ENCODE measurements at places on chromosomes 7 and 10.

GRCh38 chr10:102422545-102423129 lies 2.0 kb downstream of the FBXL15 start:
- no peak for DNase-seq

DNA sequence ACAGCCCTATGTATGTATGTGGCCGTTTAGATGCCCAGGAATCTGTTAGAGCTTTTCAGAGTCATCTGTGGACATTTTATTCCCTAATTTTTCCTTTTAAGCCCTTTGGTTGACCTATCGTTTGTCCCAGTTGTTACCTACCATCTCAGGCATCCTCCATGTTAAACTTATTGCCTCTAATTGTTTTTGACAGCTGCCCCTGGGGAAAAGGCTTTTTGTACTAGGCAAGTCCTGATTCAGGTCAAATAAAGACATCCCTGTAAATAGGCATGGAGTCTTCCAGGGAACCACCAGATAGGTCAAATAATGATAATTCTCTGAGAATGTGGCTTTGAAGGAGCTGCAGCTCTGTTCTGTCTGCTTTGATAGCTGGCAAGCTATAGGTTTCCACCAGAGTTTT lies 87.7 kb upstream of the CYP26C1 start:
- no peak for DNase-seq

- peak; percentile 58 for DNase-seq
Observed at GRCh38 chr10:72088889-72089575, 681 bp upstream of the SPOCK2 start.

DNA sequence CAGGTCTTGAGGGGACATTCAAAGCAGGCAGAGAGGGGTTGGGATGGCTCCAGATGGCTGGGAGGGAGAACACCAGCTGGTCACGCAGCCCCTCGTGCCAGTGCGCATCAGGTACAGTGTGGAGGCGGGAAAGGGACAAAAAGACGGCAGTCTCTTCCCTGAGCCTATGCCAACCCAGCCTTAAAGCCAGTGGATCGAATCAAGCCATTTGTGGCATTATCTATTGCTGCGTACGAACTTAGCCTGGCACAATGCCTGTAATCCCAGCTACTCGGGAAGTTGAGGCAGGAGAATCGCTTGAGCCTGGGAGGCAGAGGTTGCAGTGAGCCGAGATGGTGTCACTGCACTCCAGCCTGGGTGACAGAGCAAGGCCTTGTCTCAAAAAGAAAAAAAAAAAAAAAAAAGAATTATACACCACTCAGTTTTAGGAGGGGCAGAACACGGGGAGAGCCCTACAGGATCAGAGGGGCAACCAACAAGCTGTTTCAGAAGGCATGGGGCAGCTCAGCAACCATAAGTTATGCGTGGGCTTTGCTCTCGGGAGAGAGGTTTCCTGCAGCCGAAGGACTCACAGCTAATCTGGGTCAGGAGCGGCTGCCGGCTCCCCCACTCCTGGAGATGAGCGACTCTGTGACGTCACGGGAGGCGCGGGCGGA lies 356 bp upstream of the NDUFB2 start:
- DNase-seq, result peak; percentile 95

DNA sequence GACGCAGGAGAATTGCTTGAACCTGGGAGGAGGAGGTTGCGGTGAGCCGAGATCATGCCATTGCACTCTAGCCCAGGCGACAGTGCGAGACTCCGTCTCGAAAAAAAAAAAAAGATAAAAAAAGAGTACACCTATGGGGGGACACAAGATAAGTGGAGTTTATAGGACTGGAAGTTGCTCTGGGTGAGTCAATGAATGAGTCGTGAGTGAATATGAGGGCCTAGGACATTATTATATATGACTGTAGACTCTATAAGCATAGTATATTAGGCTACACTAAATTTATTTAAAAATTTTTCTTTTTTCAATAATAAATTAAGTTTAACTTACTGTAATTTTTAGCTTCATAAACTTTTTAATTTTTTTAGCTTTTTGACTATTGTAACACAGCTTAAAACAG lies 19.4 kb upstream of the SGCE start:
- DNase-seq, result no peak

- DNase-seq, result no peak
Observed at GRCh38 chr7:22990588-22990949, 23.4 kb downstream of the HYCC1 start.

DNA sequence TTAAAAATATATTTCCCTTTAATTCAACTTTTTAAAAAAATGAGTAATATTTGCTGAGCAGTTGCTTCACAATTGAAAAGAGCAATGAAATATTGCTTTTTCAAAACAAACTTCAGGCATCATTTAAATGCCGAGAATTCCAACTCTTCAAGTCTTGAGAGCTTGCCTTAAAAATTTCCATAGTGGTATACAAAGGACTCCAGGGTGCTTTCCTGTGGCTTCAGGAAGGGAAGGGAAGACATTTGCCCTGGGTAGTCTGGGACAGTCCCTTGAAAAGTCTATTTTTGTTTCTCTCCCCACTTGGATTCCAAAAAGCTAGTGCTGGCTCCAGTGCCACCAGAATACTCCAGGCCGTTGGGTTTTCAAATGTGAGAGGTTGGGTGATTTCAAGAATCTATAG lies 71.7 kb downstream of the HYCC1 start:
- DNase-seq, result no peak

- DNase-seq, result no peak
Observed at GRCh38 chr10:44333511-44333910, 51.4 kb downstream of the CXCL12 start.

DNA sequence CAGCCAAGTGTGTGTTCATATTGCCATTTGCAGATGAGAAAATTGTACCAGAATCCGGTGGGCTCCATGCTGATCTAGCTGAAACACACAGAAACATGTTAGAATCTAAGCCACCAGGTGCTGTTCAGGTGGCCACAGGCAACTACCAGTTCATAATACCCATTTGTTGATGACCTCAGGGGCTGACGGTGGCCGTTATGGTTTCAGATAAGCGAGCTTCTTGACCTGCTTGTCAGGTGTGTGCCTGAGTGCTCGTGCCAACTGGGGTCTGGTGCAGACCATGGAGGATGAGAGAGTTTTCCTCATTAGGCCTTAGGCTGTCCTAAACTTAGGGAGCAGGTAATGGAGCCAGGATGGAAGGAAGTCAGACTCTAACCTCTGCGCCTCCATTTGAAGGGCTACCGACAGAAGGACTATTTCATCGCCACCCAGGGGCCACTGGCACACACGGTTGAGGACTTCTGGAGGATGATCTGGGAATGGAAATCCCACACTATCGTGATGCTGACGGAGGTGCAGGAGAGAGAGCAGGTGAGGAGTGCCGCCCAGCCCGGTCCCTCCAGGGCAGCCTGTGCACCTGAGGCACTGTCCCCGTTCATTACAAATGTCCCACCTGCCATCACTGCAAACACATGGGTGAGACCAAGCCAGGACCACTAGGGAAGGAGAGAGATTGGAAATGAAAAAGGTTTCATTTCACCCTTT lies 53.1 kb downstream of the MKI67 start:
- DNase-seq, result no peak

- DNase-seq, result no peak
Observed at GRCh38 chr10:107834706-107835105, 670.2 kb upstream of the SORCS1 start.

GRCh38 chr7:3795141-3795540 lies 494.1 kb downstream of the SDK1 start:
- DNase-seq, result no peak

DNA sequence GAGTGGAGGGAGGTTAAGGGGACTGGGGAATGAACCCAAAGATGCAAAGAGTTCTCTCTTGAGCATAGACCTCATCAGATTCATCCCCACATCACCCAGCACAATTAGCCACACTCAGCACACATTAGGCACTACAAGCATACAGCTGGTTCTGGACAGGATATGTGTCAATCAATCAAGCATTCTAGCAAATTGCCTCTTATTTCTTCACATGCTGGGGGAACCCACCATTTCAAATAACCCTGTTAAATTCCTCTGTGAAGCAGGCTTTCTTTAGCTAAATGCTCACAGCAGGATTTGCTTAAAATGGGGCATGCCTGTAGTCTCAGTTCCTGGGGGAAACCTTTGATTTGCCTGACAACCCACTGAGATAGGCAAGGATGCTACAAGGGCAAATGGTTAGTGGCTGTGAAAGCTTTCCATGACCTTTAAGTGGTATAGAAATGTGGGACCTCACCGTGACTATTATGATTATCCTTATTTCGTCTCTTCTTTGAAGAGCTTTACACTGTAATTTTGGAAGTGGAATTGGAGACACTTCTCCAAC lies 193.4 kb upstream of the ZMIZ1 start:
- no peak for DNase-seq

DNA sequence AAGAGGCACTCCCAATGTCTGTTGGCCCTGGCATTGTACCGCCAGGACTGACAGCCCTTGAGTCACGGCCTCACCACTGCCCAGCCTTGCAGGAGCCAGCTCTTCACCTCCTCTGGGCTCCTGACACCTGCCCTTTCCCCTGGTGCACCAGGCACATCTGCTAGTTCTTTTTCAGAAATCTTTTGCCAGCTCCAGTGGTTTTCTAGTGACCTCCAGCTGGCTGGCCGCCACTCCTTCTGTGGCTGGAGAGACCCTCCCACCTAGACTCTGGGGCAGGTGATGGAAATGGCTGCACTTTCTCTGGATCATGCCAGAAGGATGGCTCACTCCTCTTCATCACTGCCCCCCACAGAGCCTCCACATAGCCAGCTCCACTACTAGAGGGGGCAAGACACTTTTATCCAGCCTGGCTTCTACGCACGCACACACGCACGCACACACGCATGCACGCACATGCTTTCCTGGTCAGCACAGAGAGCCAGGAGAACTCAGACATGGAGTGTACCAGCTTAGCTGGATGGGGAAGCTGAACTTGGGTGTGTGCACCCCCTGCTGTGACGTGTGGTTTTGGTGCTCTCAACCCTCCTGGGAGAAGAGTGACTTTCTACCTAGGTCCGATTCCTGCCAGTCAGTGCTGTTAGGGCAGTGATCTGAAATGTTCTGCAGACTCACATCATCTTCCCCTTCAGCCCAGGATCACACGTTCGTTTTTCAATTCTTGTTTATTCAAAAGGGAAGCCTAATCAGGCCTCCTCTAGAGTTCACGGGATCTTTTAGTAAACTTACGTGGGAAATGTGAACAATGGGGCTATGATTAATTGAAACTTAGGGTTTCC lies 222.0 kb downstream of the PRPF18 start:
- no peak for DNase-seq

DNA sequence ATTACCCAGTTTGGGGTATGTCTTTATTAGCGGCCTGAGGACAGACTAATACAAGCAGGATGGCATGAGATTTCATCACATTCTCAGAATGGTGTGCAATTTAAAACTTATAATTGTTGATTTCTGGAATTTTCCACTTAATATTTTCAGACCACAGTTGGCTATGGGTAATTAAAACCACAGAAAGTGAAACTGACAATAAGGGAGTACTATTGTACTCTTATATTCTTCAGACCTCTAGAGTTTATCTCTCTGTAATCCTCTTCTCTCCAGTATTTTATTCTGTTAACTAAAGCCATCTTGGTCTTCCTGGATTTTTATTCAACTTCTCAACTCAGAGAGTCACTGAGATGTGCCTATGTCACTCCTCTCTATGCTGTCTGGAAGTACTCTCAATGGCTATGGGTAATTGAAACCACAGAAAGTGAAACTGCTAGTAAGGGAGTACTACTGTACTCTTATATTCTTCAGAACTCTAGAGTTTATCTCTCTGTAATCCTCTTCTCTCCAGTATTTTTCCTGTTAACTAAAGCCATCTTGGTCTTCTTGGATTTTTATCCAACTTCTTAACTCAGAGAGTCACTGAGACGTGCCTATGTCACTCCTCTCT lies 118.3 kb downstream of the PPP1R17 start:
- no peak for DNase-seq

DNA sequence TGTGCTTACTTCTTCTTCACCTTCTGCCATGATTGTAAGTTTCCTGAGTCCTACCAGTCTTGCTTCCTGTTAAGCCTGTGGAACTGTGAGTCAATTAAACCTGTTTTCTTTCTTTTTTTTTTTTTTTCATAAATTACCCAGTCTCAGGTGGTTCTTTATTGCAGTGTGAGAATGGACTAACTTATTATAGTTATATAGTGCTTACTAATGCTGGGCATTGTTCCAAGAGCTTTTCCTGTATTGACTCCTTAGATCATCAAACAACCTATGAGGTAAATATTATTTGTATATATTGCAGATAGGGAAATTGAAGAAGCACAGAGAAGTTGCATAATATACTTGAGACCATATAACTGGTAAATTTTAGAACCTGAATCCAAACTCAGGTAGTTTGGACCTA lies 98.1 kb downstream of the MBL2 start:
- DNase-seq, result no peak

GRCh38 chr7:148815612-148816011 lies 68.5 kb downstream of the EZH2 start:
- DNase-seq, result no peak

DNA sequence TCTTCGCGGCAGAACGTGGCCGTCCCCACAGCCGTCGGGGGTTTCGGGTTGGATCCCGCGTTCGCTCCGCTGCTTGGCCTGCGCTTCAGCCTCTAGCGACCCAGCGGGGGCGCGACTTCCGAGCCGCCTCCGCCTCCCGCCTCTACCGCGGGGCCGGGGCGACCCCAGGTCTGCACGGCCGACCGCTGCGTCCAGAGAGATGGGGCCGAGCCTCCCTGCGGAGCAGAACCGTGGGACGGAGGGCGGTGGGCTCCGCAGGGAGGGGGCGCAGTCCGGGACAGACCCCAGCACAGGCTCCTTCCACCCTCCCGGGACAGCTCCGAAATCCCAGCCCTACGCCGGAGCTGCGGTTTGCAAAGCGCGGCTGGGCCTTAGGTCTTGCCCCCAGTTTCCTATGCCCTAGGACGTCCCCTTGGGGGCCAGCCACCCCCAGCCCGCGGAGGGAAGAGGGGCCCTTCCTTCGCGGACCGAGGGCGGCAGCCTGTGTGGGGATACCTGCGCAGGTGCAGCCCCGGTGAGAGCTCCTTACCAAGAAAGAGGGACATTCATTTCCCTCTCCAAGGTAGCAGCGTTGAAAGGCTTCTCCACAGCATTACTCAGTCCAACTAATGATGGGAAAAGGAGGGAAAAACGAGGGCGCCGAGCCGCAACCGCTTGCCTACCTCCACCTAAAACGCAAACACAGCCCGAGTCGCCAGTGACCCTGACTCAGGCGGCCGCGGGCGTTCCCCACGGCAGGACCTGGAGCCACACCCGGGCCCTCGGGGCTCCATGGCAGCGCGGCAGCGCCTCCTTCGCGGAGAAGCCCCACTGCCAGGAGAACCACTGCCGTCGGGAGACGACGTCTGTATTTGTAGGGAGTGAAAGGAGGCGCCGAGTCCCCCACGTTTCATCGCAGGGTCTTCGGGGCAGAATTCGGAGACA lies 115.7 kb downstream of the BMS1 start:
- DNase-seq, result no peak

- DNase-seq, result no peak
Observed at GRCh38 chr10:49173853-49174252, 14.3 kb downstream of the TMEM273 start.

DNA sequence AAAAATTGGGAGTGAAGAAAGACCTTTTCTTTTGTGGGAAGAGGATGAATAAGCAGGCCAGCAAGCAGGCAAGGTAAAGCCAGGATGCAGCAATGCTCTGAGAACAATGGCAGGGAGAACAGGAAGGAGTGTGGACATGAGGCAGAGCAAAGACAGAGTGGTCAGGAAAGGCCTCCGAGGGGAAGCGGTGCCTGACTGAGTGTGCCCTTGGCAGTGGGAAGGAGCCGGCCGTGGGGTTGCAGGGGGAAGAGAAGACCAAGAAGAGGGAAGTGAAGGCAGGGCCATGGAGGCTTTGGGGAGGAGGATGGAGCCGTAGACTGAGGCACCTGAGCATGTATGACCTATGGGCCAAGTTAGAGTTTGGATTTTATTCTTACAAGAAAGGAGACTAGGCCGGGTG lies 21.9 kb upstream of the ZNF212 start:
- no peak for DNase-seq

Data from activated CD4-positive, alpha-beta T cell treated with anti-CD3 and anti-CD28 coated beads, Interleukin-2, amount 50 U/mL, for 1 hour (primary cell).